ENCODE measurements at places on chromosomes 11 and 22.

DNA sequence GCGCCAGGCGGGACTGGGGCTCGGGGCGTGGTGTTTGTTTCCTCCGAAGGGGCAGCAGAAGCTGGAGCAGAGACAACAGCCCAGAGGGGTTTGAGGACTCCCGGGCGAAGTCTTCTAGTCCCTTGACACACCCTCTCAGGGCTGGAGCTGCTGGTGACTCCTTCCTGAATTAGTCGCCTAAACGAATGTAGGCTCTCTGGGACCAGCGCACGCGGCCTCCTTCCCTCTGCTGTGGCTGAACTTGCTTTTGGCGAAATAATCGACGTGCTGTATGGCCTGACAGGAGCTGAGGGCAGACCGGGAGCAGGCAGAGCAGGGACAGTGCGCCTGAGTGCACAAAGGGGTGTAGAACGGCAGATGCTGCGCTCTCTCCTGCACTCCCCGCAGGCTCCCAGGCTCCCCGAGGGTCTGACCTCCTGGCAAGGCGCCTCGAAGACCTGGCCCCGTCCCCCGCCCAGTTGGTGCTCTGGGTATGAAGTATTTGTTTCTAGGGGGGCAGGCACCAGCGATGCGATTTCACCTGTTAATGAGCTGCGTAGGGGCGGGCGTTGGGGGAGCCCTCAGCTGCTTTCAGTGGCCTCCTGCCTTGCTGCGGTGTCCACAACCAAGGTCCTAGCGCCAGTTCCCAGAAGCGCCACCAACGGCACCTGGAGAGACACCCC lies 5.3 kb downstream of the SLC17A6 start:
- no peak for DNase-seq

GRCh38 chr11:45565446-45565988 lies 99.9 kb downstream of the CHST1 start:
- DNase-seq, result no peak

DNA sequence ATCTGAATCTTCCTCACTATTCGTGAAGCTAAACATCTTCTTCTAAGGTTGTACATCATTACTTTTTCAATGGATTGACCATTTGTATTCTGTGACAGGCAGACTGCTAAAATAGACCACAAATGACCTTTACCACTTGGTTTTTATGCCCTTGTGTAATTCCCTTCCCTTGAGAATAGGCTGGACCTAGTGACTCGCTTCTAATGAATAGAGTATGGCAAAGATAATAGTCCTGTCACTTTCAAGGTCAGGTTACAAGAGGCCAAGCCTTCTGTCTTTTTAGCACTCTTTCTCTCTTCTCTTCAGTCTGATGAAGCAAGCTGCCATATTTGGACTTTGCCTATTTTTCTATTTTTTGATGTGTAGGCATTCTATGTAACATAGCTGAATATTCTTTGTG lies 492.9 kb downstream of the SOX6 start:
- DNase-seq, result no peak

DNA sequence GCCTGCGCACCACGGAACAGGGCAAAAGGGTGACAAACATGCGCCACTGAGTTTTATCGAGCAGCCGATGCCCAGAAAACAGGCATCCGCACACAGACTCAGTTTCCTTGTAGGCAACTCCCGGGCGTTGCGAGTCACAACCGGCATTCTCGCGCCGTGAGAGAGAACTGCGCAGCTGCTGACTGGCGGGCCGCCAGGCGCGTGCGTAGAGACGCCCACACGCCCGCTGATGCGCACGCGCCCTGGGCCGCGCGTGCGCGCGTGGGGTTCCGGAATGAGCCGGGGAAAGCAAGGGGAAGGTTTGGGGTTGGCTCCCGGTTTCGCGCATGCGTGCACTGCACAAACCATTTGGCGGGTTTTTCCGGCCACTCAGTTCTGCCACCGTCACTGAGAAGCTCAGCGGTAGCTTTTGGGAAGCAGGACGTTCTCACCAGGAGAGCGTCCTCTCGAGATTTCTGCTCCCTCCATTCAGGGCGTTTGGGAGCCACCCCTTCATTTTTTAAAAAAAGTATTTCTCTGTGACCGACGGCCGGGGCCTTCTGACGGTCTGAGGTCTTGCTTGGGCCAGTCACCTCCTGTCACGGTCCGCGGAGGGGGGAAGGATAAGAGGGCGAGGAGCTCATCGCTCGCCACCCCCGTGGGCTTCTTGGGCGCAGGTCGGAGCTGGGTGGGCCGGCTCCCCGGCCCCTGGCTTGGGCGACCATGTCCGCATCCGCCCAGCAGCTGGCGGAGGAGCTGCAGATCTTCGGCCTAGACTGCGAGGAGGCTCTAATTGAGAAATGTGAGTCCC lies at the start of gene POLA2:
Gene POLA2, plus strand, starts transcription at position 372 of the 790 bp plus-strand sequence. Its CDS starts 331 bp downstream, at position 703.
- peak; percentile 92 for DNase-seq

DNA sequence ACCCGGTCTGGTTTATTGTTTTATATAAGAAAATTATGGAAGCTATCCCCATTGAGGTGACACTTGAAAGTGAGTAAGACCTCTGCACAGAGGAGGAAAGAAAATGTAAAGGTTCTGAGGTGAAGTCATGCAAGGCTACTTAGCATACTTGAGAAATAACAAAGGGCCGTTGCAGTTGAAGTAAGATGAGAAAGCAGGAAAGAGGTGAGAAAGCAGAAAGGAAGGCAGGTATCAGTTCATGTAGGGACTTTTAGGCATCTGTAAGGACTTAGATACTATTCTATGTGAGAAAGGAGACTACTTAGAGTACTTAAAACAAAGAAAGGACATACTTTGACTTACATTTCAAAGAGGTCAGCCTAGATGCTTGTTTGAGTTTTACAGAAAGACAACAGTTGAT lies 84.7 kb downstream of the CASP12 start:
- DNase-seq, result no peak

GRCh38 chr22:27022896-27023361 lies 365.5 kb downstream of the MIAT start:
- no peak for DNase-seq

DNA sequence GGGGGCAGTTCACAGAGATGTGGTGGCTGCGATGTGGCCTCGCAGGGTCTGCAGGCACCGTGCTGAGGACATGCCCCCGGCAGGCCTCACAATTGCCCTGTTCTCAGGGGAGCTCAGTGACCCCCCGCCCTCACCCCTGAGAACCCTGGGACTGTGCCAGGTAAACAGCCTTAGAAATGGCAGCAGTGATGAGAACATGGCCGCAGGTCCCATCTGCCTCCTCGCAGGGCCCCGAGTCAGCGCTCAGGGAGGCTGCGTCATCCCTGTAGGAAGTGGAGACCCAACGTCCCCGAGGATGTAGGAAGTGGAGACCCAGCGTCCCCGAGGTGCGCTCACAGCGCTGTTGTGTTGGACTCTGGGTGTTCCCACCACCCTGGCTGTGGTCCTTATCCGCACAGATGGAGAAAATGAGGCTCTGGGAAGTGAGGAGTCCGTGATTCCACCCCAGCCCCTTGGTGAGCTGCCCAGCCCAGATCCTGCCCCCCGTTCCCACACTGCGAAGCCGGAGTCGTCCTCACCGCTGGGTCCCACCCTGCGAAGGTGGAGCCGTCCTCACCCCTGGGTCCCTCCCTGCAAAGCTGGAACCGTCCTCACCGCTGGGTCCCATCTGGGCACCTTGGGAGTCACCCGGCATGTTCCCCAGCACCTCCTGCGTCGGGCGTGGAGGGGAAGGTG lies 1086.8 kb downstream of the BRD1 start:
- DNase-seq, result no peak

DNA sequence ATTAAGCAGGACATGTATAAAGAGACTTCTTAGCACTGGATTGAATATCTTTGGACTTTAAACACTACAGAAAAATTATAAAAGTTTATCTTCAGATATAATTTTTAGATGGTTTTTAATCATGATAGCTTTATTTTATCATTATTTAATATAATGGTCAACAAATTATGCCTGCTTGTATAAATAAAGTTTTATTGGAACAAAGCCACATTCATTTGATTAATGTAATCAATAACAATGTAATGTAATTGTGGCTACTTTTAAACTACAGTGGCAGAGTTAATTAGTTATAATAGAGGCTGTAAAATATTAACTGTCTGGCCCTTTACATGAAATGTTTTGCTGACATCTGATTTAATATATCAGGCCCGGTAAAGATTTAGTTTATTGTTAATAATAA lies 70.0 kb downstream of the STIM1 start:
- no peak for DNase-seq

- DNase-seq, result no peak
Observed at GRCh38 chr11:116239247-116239646, 533.5 kb downstream of the BUD13 start.

- DNase-seq, result peak; percentile 19
Observed at GRCh38 chr11:11463405-11463804, 110.4 kb upstream of the CSNK2A3 start.

DNA sequence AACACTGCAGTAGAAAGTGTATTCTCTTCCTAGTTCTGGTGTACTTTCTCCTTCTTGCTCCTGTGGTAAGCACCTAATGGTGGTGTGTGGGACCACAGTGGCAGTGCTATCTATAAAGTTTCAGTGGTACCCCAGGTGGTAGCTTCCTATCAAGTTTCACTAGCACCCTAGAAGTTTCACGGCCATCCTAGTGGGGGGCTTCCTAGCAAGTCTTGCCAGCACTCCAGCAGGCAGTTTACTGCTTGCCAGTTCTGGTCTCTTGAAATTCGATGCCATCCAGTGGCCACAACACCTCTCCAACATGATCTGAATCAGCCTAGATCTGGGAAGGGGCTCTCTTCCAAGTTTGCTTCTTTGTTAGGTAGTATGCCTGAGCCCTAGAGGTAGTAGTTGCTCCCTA lies 229.6 kb downstream of the SWAP70 start:
- no peak for DNase-seq

DNA sequence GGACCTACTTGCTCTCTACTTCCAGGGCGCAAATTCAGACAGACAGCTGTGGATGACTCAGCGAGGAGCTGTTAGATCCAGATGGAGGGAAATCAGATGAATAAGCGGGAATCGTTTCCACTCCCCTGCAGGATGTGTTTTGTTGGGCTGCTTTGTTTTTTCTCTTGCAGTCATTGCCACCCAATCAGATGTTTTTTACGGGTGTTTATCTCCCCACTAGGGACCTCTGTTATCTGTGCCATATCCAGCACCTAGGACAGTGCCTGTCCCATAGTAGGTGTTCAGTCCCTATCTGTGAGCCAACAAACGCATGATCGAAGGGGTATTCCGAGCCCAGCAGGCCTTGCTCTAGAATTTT lies 51.1 kb upstream of the PARVG start:
- DNase-seq, result peak; percentile 51

GRCh38 chr11:92383430-92383829 lies 158.8 kb downstream of the FAT3 start:
- peak; percentile 54 for DNase-seq

GRCh38 chr22:20919718-20920117 lies 2.5 kb downstream of the CRKL start:
- DNase-seq, result peak; percentile 34

- DNase-seq, result peak; percentile 35
Observed at GRCh38 chr11:127345819-127346459, 345.4 kb upstream of the KIRREL3 start.

DNA sequence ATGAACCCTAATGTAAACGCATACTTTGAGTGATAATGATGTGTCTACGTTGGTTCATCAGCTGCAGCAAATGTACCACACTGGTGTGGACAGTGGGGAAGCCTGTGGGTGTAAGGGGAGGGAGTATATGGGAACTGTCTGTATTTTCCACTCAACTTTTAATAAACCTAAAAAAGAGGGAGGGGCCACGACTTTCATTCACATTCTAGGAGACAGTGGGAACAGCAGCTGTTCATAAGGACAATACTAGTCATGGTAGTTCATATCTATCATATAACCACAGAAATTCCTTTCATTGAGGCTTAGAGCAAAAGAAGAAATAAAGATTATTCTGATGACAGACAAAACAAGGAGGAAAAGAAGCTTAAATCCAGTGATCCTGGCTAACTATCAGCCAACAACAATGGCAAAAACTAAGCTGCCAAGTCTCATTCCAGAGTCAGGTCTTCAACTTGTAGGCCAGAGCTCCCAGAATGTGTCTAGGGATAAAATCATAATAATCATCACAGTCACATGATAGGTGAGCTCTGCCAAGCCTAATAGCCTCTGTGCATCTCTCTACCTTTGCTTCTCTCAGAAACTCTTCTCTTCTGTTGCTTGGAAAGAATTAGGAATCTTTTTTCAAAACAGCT lies 59.4 kb upstream of the CHRM4 start:
- DNase-seq, result peak; percentile 35

DNA sequence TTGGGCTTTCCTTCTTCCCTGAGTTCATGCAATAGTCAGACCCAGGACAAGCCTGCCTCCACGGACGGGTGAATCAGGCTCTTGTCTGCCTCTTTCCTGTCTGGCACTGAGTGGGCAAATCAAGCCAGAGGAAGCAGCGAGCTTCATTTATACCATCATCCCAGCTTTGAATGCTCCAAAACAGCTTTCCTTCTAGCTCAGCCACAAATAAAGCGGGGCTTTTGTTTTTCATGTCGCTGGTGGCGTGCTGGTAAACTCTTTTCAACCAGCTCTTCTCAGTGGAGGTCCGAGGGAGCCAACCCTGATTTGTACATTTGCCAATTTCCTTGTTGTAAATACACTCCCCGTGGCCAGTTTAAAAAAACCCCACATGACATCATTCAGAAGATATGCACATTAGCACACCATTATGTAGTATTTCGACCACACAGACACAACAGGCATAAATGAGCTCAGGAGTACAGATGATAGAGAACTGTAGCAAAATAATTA lies 8.6 kb downstream of the C11orf91 start:
- DNase-seq, result peak; percentile 96

DNA sequence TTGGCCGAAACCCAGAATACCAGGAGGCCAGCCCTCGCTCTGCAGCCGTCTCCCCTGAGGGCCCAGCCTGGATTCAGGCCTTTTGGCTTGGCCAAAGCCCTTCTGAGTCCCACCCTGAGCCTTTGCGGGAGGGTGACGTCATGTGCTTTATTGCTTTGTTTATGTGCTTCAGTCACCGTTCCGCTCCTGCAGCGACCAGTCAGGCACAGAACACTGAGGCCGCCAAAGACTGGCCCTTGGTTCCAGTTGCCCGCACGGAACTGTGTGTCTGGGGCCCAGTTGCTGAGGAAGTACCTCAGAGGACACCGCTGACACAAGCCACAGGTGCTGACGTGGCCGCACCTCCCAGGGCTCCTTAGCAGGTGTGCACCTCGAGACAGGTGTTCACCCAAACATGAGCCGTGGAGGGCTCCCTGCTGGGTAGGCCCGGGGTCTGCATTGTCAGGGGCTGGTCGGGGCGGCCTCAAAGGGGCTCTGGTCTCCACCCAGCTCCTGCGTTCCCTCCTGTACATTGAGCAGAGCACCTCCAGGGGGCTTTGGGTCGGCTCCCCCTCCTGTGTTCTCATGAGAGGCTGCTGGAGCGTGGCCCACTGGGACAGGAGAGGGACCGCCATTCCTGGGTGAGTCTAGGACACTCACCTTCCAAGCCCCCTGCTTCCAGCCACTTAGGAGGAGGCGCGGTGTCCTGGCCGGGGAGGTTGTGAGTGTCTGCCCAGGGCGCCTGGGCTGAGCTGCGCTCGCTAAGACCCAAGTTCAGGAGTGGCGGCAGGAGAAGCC lies 376.8 kb downstream of the TBC1D22A start:
- DNase-seq, result no peak
